ENCODE measurements at places on chromosomes 5 and 9.

DNA sequence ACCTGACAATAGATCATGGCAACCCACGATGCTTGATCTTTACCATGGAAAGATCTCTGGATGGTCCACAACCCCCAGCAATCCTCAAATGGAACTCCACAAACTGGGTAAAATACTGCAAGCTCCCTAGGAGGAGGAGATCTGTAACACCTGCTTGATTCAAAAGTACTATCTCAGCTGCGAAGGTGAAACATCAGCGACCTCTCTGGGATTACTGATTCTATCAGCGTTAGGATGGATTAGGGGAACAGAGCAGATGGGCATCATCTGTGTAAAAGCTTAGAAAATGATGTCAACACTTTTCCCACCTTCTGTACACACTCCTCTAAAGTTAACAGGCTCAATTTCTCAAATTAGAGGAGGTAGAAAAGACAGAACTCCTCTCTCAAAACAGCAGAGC, 31.5 kb upstream of the TRPC7 start:
- no peak for DNase-seq

GRCh38 chr9:75188756-75189155, 100.4 kb downstream of the OSTF1 start:
- DNase-seq = no peak

DNA sequence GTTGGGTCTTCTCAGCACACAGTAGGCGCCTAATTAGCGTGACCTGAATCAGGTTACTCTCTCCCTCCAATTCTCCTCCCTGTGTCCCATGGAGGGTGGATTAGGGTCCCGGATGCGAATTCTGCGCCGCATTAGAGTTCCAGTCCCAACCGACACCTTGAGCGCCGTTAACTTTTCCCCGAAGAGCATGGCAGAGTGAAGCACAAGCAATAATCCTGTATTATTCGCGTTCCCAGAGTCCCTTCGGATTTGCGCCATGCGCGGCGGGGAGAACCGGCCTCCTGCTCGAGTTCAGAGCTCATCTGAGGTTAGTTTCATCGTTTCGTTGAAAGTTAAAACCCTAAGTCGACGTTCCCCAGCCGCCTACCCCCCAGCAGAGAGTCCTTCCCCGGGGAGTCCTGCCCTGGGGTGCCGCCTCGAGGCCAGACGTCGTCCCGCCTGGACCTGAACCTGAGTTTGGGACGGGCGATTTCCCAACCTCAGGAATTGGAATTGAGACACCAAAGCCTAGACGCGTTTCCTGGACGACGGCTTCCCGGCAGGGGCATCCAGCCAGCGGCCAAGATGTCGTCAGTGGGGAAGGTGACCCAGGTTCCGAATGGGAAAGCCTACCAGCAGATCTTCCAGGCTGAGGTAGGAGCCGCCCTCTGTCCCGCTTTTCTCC, at the start of gene CCDC180:
Gene CCDC180, plus strand, starts transcription at position 160 of the 664 bp plus-strand sequence. Its CDS starts 405 bp downstream, at position 565.
- DNase-seq = no peak

- no peak for DNase-seq
These were observed 54.6 kb downstream of the FGF10 start for GRCh38 chr5:44334622-44335021.

GRCh38 chr9:110114859-110115201, 93.1 kb downstream of the C9orf152 start:
- DNase-seq = no peak

- no peak for DNase-seq
These were observed 8.1 kb upstream of the KLF9 start for GRCh38 chr9:70422371-70423043.

GRCh38 chr5:40733879-40734563, 21.7 kb downstream of the TTC33 start:
- DNase-seq = no peak

GRCh38 chr9:108427751-108428150, 428.0 kb downstream of the ACTL7B start:
- no peak for DNase-seq

GRCh38 chr9:81132796-81133195, 556.6 kb downstream of the TLE1 start:
- no peak for DNase-seq

DNA sequence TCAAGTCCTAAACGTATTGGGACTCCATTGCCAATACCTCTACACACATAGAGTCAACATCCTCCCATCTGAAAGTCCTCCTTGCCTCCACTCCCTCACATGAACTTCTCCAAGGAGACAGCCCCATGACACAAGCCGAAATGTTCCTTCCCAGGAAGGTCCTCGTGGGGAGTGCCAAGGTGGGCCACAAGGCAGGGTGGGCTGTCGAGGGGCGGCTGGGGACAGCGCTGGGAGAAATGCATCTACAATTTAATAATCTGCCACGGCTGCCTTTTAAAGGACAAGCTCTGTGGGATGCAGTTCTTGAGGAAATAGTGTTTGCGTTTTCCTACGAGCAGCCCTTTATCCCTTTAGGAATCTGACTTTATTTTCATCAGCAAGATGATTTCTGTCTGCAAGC, 138.7 kb downstream of the GABBR2 start:
- DNase-seq = no peak

- DNase-seq = no peak
These were observed 159.8 kb downstream of the FBN2 start for GRCh38 chr5:128378196-128378595.

- peak; percentile 95 for DNase-seq
These were observed 92.9 kb upstream of the IER5L start for GRCh38 chr9:129270903-129271431.

GRCh38 chr9:35774907-35775635, 16.3 kb upstream of the NPR2 start:
- peak; percentile 81 for DNase-seq

DNA sequence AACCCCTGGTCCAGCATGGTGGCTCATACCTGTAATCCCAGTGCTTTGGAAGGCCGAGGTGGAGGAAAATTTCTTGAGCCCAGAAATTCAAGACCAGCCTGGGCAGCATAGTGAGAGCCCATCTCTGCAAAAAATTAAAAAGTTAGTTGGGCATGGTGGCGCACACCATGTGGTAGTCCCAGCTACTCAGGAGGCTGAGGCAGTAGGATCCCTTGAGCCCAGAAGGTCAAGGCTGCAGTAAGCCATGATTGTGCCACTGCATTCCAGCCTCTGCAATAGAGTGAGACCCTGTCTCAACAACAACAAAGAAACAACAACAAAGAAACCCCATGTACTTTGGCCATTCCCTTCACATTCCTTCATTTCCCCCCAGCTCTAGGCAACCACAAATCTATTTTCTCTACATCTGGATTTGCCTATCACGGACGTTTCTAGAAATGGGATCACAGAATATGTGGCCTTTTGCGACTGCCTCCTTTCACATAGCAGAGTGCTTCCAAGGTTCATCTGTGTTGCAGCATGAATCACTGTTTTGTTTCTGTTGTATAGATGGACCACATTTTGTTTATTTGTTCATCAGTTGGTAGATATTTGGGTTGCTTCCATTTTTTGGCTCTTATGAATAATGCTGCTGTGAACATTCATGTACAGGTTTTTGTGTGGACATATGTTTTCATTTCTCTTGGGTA, 17.9 kb downstream of the MIGA2 start:
- DNase-seq = no peak

- DNase-seq = no peak
These were observed 9.1 kb downstream of the CACFD1 start for GRCh38 chr9:133468777-133469421.

- DNase-seq = no peak
These were observed 23.8 kb upstream of the SH3RF2 start for GRCh38 chr5:145912594-145912993.

DNA sequence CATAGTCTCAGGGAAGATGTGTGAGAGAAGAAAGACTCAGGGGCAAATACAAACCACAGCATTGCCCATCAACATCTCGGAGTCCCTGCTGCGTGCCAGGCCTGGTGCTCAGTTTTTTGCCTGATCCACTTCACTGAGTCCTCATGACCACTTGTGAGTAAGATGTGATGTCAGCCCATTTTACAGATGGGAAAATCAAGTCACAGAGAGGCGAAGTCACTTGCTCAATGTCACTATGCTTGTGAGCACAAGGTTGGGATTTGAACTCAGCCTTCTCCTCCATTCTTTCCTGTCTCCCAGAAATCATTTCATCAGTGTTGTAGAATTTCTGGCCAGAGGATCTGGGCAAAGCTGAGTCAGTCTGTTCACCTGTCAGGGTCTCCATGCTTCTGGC, 34.6 kb upstream of the PSD2 start:
- no peak for DNase-seq

DNA sequence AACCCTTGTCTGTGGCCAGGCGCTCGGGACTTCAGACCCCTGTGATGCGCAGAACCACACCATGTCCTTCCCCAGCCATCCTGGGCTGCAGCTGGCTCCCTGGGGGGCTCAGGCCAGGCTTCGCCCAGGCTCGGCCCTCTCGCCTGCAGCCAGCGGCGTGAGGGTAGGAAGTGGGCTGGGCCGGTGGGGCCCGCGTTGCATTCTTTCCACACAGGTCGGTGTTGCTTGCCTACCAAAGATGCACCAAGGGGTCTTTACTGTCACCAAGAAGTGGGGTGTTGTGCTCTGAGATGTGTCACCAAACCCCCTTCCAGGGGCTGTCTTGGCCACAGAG, 48.3 kb upstream of the RNF130 start:
- no peak for DNase-seq

GRCh38 chr9:136141682-136142413, 23.2 kb upstream of the TMEM250 start:
- no peak for DNase-seq

DNA sequence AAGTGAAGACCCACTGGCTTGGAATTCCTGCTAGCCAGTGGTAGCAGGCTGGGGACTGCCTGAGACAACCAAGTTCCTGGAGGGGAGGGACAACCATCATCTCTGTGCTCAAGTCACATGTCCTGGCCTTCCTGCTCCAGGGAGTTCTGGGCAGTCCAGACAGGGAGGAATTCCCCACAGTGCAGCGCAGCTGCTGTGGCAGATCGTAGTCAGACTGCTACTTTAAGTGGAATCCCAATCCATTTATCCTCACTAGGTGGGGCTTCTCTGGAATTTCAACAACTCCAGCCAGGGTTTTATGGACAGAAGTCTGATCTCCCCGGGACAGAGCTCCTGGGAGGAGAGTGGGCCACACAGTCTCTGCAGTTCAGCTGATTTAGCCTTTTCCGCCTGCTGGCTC, 20.9 kb upstream of the OR5C1 start:
- no peak for DNase-seq

GRCh38 chr5:73135429-73136054, 15.2 kb downstream of the TMEM171 start:
- peak; percentile 37 for DNase-seq

DNA sequence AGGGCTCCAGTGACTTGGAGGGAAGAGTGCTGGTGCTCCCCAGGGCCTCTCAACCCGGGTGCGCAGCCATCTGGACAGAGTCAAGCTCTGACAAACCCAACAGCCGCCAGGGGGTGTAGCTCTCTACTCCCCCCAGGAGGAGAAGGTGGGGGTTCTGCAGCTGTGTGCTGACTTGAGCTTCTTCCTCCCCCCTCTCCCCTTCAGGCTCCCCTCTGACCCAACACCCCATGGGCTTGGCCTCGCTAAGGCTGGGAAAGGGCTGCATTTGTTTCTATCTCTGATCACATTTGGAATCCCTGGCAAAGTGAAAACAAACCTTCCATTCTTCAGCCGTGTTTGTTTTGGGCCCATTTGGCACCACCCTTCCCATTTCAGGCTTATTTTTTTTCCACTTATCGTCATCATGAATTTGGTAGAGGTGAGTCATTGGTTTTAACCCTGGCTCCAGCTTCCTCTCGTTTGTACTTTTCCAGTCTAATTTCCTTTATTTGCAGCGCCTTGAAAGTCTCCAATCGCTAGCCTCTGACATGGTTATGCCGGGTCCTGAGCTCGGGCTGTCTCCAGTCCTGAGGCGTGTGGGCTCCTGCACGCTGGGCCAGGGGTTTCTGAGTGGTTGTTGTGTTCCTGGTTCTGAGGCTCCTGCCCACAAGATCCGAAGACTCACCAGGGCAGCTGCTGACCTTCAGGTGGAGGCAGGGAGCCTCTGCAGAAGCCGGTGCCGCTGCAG, 36.1 kb downstream of the DAP start:
- no peak for DNase-seq

GRCh38 chr9:118578467-118578866, 790.8 kb downstream of the BRINP1 start:
- no peak for DNase-seq

DNA sequence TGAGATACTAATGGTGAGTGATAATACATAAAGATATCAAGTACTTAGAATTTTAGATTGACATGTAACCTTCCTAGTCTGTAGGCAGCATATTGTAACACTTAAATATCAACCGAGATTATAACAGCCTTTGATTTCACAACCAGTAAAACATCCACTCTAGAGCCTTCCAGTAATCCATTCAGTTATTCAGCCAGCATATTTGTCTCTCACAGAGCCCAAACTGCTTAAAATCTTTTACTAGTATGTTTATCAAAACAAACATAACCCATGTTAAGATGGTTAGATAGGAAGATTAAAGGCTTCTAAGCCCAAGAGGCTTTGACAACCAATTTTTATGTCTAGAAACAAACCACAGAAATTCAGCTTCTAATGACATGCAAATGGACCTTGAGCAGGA, 177.9 kb upstream of the FST start:
- DNase-seq = no peak

DNA sequence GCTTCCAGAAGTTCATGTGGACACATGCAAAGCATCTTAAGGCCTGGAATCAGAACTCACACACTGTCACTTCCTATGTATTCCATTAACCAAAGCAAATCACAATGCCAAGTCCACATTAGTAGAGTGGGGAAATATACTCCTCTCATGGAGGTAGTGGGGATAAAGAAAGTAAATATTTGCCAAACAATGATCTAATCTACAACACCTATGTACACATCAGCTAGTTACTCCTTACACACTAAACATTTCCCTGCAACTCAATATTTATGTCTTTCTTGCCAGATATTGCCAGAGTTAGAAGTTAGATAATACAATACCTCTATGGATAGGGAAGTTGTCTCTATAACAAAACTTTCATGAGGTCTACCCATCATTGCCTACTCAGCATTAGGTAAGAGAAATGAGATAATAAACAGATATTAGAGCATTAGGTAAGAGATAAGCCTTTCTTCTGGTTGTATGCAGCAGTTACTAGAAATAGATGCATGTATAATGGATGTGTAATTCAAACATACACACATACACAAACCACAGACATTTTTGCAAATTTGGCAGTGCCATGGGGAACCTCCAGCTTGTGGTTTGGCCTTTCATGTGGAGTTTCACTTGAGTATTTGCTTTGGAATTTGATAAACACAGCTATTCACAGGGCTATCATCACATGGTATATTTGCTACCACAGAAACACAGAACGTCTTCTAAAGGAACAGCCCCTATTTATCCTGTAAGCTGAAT, 196.5 kb downstream of the TLE1 start:
- DNase-seq = no peak

DNA sequence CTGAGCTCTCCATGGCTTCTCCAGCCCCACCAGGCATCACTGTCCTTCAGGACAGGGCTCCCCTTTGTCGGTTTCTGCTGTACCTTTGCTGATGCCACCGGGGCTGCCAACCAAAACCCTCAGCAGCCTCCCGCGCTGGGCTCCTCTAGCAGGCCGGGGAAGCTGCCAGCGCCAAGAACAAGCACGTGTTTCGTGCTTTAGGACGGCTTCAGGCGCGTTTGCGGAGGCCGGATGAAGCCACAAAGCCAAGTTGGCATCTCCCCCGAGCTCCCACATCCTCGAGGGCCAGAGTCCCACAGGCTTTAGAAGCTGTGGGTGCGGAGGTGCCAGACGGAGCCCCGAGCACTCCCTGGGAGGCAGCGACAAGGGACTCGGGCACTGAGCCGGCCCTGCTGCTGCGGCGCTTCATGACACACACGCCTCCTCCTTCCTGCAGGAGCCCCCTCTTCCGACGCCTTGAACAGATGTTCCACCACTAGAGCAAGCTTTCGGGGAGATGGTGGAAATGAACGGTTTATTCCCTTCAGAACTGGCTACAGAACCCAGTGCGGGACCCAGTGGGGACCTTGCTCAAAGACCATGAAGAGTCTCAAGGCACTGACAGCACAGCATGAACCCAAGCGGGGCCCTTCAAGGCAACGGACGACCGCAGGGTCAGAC, 36.7 kb downstream of the SARDH start:
- no peak for DNase-seq

All from KBM-7 (cell line).